ENCODE measurements at places on chromosomes 2 and 18.
A peak's percentile ranks its signal among the peaks of the same experiment; 100 is the strongest.

GRCh38 chr2:129862668-129863067 is 116.8 kb upstream of the RAB6C start:
- no peak for DNase-seq

- no peak for DNase-seq
These were observed 315.2 kb downstream of the TDRD15 start for GRCh38 chr2:21438949-21439348.

DNA sequence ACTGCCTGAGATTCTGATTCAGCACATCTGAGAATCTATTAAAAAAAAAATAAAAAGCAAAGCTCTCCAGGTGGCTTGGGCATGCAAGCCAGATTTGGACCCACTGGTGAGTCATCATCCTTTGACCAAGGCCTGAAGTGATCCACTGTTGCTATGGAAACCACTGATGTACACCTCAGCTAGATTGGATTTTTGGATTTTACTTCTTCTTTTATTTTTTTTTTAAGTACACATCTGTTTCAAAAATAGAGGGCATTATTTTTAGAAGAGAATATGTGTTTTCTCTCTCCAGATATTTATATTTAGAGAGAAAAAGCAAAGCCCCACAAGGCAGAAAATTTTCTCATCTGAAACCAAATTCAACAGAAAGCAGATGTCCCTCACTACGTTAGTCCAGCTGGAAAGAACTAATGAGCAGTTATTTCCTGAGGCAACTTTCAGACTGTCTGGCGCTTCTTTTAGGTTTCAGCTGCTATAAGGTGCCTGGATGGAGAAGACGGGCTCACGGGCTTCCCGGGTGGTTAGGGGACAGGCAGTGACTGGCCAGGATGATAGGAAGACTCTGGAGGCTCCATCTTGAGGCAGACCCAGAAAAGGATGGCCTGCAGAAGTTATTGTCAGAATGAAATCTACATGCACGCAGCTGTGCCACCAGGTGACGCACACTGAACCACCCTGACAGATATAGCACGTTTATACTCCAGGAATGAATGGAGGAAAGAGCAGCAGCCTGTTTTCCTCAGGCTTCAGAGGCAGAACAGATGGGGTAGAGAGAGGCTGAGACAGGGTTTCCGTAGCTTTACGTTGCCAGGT is 50.5 kb downstream of the MRPL35 start:
- no peak for DNase-seq

GRCh38 chr2:174333372-174334277 is 1.1 kb upstream of the SP9 start:
- no peak for DNase-seq

- no peak for DNase-seq
These were observed 186.3 kb downstream of the MYCN start for GRCh38 chr2:16126517-16127275.

DNA sequence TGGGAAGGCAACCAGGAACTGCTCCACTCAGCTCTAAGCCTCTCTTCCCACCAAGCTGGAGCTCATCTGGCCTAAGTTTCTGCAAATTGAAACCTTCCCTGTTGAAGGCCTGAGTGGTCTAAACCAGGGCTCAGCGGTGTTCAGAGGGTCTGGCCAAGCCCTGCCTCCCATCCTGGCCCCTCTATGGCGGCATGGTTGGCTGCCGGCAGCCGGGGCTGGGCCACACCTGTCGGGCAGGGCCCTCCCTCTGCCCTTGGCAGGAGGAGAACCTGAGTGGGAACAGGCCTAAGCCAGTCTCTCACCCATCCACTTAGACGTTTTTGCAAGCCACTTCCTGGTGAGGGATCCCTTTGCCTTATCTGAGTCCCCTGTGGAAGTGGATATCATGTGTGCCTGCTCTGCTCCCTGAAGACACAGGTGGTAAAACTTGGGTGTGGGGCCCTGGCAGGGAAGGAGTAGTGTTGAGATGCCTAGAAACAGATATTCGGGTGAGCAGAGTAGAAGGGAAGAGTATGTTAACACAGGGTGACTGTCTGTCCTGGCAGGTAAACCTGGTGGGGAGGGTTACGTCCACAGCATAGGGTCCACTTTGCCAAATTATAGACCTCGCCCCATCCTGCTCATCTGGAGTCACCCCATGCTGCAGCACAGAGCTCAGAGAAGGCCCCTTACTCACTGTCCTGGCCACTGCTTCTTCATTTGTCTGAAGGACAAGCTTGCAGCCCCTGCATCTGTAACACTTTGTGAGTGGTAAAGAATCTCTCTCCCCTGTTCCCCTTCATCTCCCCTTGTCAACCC is 63.0 kb upstream of the SIX2 start:
- DNase-seq = no peak

DNA sequence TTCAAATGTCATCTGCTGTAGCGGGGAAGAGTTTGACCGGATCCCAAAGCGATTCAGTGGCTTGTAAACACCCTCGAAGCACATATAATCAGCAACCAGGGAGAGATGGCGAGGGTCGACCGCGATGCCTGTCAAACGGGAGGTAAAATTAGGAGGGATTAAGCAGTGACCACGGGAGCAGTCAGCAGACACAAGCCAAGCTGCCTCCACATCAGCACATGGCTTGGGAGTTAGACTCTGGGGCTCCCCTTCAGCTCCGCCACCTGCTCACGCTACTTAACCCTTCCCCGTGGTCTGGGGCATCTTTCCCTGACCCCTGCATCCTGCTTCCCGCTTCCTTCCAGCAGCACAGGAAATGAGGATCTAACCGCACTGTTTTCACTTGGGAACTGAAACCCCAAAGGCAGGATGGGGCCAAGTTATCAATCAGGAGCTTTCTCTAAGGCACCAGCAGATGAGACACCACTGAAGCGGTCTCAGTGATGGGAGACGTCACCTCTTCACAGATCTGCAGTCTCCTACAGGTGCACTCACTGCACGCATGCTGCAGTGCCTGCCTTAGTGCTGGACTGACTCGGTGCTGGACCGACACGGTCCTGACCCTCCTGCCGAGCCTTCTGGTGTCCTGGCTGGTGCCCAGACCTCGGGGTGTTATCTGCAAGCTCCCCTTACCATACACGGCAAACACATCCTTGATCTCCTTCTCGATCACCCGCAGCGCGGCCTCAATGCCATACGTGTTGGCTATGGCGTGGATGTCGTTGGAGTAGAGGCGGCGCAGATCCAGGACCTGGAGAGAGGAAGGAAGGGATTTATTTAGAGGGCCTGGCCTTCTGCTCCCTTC is 77.5 kb downstream of the POLR1A start:
- no peak for DNase-seq

- no peak for DNase-seq
These were observed 13.9 kb upstream of the D2HGDH start for GRCh38 chr2:241720560-241720959.

GRCh38 chr2:223601932-223602666 is at the start of gene SCG2:
Gene SCG2 (minus strand): TSS chr2:223602361. CDS start chr2:223599282, 3,079 bp downstream.
- peak; percentile 63 for DNase-seq

GRCh38 chr2:241724975-241725870 is 9.2 kb upstream of the D2HGDH start:
- no peak for DNase-seq

DNA sequence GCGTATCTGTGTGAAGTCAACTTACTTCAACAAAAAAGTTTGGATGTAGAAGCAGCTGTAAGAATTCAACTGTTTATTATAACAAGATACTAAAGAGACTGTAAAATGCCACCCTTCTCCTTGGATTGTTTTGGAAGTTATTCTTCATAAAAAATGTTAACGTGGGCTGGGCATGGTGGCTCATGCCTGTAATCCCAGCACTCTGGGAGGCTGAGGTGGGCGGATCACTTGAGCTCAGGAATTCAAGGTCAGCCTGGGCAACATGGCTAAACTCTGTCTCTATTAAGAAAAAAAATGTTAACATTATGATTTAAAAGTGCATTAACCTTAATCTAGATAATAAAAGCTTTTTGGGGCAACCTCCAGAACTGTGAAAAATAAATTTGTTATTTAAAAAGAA is 7.7 kb downstream of the CIAO1 start:
- DNase-seq = no peak

- DNase-seq = no peak
These were observed 7.1 kb downstream of the MREG start for GRCh38 chr2:216006164-216006663.

GRCh38 chr2:20067992-20068584 is 16.7 kb upstream of the LAPTM4A start:
- no peak for DNase-seq

GRCh38 chr2:45115181-45115580 is 105.9 kb upstream of the SIX2 start:
- DNase-seq = no peak

GRCh38 chr2:181116261-181116660 is 135.9 kb downstream of the UBE2E3 start:
- no peak for DNase-seq

DNA sequence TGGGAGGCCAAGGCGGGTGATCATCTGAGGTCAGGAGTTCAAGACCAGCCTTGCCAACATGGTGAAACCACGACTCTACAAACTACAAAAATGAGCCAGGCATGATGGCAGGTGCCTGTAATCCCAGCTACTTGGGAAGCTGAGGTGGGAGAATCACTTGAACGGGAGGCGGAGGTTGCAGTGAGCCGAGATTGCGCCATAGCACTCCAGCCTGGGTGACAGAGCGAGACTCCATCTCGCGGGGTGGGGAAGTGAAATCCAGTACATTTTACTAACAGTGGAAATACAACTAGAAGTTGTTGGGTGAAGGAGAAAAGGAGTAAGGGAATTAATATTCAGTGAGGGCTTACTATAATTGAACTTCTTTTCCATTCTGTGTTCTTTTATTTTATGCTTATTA is 13.2 kb upstream of the ENOSF1 start:
- DNase-seq = no peak

DNA sequence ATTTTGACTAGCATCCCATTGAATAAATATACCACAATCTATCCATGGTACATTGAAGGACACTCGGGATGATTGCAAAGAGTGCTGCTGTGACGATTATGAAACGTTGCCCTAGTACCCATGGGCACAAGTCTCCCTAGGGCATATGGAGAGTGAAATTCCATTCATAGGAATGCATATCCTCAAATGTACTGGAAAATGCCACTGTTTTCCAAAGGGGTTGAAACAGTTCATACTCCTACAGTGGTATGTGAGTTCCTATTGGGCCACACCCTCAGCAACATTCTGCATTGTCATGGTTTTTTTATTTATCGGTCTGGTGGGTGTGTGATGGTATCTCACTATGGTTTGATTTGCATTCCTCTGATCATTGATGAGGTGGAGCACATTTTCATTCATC is 130.6 kb downstream of the TWIST2 start:
- no peak for DNase-seq

- DNase-seq = no peak
These were observed 37.7 kb upstream of the ZNF804A start for GRCh38 chr2:184560603-184561002.

DNA sequence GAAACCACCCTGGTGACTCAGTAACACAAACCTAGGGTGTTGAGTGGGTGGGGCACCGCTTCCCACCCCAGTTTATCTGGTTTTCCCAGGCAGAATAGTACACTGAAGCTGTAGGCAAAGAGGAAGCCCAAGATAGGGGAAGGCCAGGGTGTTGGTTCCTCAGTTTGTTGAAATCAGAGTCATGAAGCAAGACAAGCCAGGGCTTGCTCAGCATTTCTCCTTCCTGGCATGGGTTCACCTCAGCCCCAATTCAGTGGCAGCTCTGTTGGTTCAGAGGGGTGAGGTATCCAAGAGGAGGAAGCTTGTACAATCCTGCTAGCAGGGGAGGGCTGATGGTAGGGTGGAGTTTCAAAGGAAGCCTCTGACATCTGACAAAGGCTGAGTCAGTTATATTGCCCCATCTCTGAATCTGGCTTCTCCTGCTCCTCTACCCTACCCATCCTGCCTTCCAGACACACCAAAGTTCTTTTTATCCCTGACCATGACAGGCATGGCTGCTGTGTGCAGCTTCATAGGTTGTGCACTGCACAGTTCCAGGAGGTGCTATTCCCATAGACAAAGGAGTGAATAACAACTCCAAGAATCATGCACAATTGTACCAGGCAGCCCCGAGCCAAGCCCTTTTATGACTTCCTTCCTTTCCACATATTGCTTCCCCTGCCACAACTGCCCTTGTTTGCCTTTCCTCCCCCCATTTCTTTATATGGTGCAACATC is 24.9 kb upstream of the RAB10 start:
- peak; percentile 50 for DNase-seq

DNA sequence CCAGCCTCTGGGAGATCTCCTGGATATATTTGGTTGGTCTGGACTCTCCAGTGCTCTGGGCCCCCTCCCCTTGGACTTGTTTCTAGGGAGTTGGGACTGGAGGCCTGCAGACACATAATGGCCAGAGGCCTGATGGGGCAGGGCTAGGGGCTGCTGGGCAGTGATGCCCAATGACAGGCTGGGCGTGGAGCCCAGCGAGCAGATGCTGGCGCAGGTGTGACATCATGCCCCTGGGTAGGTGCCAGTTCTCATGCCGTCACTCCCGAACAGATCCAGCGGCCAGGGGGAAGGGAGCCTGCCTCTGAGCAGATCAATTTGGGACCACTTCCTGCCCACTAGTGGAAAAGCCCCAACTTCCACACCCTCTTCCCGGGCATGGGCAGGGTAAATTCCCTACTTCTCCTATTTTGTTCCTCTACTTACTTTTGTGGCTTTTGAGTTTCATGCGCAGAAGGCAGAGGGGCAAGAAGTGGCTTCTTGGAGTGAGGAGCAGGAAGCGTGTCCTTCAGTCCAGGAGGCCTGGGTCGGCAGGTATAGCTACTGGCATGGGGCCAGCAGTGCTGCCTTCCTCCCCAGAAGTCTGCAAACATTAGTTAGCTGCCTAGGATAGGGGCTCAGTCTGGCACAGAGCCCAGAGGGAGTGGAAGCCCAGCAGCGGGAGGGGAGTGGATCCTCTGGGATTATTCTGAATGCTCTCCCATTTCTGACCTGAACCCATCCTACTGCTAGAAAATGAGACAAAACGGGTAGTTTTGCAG is 6.1 kb downstream of the MPV17 start:
- no peak for DNase-seq

DNA sequence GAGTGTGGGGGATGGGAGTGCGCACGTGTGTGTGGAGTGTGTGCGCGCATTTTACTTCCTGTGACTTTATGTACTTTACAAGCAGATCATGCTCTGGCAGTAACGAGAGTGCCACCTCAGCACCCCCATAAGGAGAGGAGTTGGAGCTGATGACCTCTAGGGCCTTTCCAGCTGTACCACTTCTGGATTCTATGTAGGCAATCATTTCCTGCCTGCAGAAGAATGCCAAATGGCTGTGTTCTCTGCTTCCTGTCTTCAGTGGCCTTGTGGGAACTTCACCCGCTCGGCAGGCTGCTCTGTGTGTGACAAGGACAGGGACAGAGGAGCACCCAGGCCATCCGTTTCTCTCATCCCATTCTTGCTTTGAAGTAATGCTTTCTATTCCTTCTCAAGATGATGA is 22.8 kb upstream of the ZNF385B start:
- DNase-seq = no peak

GRCh38 chr18:7205346-7205745 is 25.5 kb upstream of the LRRC30 start:
- no peak for DNase-seq

- no peak for DNase-seq
These were observed 108.7 kb downstream of the FEZ2 start for GRCh38 chr2:36489281-36489680.

DNA sequence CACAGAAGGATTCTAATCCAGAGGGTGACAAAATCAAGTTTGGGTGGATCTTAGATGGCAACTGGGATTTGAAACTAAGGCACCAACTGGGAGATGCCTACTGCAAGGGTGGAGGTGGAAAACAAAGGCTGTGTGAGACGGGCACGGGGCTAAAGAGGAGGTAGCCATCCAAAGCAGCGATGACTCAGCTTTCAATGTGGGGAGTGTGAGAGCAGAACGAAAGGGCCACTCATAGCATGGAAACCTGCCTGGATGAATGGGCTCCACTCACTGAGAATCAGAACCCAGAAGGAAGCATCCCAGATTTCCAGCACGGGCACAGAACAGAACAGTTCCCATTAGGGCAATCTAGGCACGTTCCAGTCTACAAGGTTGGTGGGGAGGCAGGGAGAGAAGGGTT is 159.5 kb downstream of the COL4A4 start:
- DNase-seq = no peak
